Pancreas (tissue), 10 donors: ENCODE measurements at places on chromosomes 6 and 20. TPM values are rescaled to one million over a fixed set of nuclear protein-coding genes. Genes with fewer than 3 reads are reported as not detected.

DNA sequence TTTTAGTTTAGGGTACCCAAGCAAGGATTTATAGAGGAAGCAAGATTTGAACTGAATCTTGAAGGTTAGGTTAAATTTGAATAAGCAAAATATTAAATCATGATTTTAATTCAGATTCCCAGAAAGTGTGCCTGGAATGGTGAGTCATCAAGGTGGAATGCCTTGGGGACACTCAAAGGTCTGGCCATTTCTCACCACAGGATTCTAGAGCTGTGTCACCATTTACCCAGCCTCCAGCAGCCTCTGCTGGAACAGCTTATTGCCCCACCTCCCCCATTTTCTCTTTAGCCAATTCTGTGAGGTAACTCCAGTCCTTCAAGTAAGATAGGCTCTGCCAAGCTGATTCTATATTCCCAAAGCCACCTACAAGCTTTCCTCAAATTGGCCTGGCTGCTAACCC, 181.4 kb downstream of the SIM1 start:
- H3K4me1 ChIP-seq = no peaks in the 10 kb centered on the region
- no peaks in the 10 kb centered on the region for H3K36me3 ChIP-seq
- DNase-seq = no peak

DNA sequence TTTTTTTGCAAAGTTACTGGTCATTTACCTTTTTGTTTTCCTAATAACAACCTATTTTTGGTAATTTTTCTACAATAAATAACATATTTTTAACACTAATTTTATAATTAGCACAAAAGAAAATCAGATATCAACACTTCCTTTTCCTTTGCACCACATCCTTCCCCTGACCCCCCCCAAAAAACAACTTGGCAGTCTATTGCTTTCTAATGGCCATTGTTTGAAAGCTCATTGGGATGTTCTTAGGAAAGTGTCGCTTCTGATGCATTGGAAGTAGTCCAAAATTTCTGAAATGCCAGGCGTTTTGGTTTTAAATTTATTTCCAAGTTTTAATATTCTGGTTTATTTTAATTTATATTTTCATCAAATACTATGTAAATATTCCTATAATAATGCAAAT, 407.8 kb downstream of the EYS start:
- no peaks in the 10 kb centered on the region for H3K27me3 ChIP-seq
- no peaks in the 10 kb centered on the region for H3K4me1 ChIP-seq
- no peak for DNase-seq
- H3K27ac ChIP-seq = no peak overlapping the region

SNPH gene
- polyA plus RNA-seq = 3.6 TPM

DNA sequence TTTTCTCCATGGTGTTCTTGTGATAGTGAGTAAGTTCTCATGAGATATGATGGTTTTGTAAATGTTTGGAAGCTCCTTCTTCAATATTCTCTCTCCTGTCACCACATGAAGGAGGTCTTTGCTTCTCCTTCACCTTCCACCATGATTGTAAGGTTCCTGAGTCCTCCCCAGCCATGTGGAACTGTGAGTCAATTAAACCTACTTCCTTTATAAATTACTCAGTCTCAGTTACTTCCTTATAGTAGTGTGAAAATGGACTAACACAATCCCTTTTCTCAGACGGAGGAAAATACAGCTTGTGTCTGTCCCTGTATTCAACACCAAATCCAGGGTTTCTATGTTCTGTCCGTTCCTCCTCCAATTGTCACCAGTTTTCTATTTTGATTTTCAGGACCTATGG, 181.0 kb downstream of the ALDH8A1 start:
- no peak overlapping the region for H3K4me3 ChIP-seq
- no peaks in the 10 kb centered on the region for H3K36me3 ChIP-seq
- no peaks in the 10 kb centered on the region for H3K27me3 ChIP-seq
- DNase-seq = no peak

DNA sequence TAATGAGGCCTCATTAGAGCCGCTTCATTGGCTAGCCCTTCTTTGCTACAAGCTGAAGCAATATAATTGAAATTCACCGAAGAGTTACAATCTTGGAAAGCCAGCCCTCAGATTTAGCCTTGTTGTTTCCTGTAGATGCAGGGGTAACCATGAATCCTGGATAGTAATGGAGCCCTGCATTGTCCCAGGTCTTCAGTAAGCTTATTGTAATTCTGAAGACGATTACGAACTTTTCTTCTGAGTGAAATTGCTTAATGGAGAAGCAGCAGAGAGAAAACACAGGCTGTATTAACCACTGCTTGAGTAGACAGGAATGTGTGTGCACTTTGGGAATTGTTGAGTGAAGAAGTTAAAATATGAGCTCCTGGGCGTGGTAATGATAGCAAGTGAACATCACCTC, 26.3 kb upstream of the NAA20 start:
- DNase-seq = no peak
- no peaks in the 10 kb centered on the region for H3K36me3 ChIP-seq
- no peaks in the 10 kb centered on the region for H3K27me3 ChIP-seq

- H3K4me3 ChIP-seq = no peak overlapping the region
Observed at GRCh38 chr6:11404838-11405237, 132.7 kb upstream of the TMEM170B start.

SLC23A2 gene
- 4.3 TPM for polyA plus RNA-seq

DNA sequence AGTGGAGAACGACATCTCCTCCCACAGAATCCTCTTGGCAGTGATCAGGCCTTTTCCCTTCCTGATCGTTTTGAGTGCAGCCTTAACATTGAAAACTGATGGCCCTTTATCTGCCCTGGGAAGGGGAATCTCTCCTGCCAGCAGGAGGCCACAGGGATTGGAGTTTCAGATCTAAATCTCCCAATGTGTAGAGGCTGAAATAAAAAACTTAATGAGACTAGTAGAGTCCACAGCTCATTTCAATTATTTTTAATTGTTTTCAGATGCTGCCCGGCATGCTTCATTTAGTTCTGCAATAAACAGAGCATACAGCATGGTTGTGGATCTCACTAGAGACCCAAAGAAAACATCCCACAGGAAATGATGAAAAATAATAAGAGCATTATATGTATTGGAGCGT, 662.2 kb upstream of the HS3ST5 start:
- H3K27ac ChIP-seq = no peak overlapping the region
- H3K4me1 ChIP-seq = no peaks in the 10 kb centered on the region
- no peak for DNase-seq
- no peaks in the 10 kb centered on the region for H3K36me3 ChIP-seq
- no peaks in the 10 kb centered on the region for H3K27me3 ChIP-seq
- H3K4me3 ChIP-seq = no peak overlapping the region

DNA sequence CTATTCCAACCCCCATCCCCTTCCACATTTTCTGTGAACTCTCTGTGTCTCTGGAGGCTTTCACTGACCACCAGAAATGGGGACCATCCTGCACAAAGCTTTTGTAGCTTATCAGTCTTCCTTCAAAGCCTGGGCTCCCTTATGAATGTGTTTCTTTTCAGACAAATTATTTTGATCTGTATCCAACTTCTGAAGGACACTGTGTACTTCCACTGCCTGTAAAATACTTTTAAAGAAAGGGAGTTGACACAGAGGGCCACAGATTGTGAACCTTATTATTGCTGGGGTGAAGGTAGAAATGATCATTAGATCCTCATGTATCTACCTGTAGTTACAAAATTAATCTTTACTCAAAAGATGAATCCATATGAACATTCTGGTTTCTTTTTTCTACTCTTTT, 135.6 kb downstream of the CARMIL1 start:
- no peak for DNase-seq
- H3K27ac ChIP-seq = no peak overlapping the region
- H3K36me3 ChIP-seq = no peaks in the 10 kb centered on the region
- H3K4me1 ChIP-seq = peaks cover 24% of the 10 kb centered on the region
- no peaks in the 10 kb centered on the region for H3K27me3 ChIP-seq

TSPO2 gene
- 0.42 TPM for polyA plus RNA-seq
